ENCODE measurements at places on chromosomes 13 and 19. TPM values are rescaled to one million over a fixed set of nuclear protein-coding genes. Genes with fewer than 3 reads are reported as not detected.

Gene STAP2
- 107 TPM for total RNA-seq

Gene CERS1
- total RNA-seq, result 38.7 TPM

Gene ZNF808
- 21.7 TPM for total RNA-seq

Gene BCL2L12
- 11.7 TPM for total RNA-seq

Gene GPR12
- total RNA-seq, result not detected

Gene ACP7
- total RNA-seq, result 0.80 TPM

Gene PSG7
- total RNA-seq, result not detected

Gene ZFP82
- 4.3 TPM for total RNA-seq

Gene MAB21L1
- total RNA-seq, result 3.1 TPM

Gene LAIR1
- 7.2 TPM for total RNA-seq

- no peak for DNase-seq
Measured at GRCh38 chr19:4645718-4646117, 6.4 kb downstream of the TNFAIP8L1 start.

DNA sequence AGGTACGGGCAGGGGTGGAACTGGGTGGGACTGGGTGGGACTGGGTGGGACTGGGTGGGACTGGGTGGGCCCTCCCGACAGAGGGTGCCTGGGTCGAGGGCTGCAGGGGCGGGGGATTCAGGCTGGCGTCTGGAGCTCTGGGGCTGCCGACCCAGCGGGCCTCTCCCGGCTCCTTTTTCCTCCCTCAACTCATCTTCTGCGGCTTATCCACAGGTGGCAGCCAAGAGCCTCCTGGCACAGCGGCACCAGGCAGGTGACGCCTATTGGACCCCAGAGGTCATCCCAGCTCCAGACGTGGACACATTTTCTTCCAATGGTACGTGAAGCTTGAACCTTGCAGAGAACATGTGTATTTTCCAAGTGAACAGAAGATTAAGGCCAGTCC lies 533 bp downstream of the ZNF544 start:
- no peak for DNase-seq

GRCh38 chr19:35397064-35397463 lies 26.2 kb downstream of the GPR42 start:
- DNase-seq, result no peak

DNA sequence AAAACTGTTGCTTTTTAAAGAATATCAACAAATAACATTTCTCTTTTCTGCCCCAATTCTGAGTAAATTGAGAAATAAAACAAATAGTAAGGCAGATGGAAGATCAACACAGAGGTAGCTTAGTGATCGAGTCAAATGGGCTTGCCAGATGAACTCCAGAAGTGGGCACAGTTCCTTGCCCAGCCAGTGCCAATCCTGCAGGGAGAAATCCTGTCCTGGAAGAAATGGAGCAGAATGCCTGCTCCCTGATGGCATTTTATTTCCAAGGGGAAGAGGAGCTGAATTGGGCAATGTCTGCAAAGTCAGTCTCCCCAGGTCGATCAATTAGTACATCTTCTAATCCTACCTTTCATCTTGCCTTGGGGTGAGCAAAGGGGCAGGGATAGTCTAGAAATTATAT lies 225.3 kb downstream of the NHLRC3 start:
- no peak for DNase-seq

GRCh38 chr13:94218537-94218936 lies 260.9 kb downstream of the DCT start:
- no peak for DNase-seq

DNA sequence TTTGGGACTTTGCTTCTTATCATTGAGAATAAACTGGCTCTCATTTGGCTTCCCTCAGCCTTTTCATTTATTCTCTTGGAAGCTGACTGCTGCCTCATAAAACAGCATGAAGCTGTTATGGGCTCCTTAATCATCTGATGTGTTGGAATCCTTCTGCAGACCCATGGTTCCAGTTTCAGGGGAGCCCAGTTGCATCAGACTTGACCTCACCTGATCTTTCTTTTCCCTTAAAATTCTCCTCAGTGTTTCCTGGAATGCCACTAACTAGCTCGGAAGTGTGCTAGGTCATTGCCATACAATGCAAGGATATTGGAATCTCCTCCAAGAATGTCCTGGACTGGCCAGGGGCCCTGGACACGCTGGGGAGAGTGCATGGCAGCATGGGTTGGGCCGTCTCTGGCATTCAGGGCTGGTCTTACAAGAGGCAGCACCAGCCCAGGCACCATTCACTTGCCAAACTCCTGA lies 158.7 kb downstream of the FLT1 start:
- DNase-seq, result no peak

DNA sequence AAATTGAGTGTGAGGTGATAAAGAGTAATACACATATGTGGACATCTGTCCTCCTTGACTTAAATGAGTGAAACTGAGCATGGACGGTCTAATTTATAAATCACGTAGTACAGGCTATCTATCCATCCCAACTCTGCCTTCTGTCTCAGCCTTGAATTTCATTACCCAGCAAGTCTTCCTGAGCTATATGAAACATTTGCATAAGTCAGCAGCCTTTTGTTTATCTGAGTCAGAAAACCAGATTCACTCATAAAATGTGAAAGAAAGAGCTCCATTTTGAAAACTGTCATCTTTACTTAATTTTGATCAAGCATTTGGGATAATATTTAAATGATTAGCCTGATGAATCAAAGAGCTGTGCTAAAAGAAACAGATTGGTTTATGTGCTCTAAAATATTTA lies 197.9 kb downstream of the LHFPL6 start:
- DNase-seq, result no peak

DNA sequence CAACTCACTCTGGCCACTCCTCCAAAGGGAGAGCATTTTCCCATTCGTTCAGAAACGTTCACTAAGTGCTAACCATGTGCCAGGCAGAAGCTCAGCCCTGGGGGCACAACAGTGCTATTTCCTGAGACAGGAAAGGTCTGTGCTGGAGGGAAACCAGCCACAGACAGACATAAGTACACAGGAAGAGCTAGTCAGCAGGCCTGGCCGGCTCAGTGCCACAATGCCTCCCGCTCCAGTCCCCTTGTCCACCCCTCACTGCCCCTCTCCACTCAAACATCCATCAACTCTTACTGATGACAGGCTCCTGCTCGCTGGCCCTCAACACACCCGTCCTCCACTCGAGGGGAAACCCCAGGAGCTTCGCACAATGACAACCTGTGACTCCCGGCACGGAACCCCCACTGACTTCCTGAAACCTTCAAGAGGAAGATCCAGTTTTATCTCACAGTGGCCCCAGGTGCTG lies 11.3 kb upstream of the PLA2G4C start:
- peak; percentile 24 for DNase-seq

- peak; percentile 68 for DNase-seq
Measured at GRCh38 chr19:43555185-43555770, 20.0 kb downstream of the XRCC1 start.

- DNase-seq, result no peak
Measured at GRCh38 chr19:39251846-39252245, 3.2 kb upstream of the IFNL4 start.

GRCh38 chr13:73481886-73482445 lies 423.2 kb downstream of the KLF5 start:
- no peak for DNase-seq

DNA sequence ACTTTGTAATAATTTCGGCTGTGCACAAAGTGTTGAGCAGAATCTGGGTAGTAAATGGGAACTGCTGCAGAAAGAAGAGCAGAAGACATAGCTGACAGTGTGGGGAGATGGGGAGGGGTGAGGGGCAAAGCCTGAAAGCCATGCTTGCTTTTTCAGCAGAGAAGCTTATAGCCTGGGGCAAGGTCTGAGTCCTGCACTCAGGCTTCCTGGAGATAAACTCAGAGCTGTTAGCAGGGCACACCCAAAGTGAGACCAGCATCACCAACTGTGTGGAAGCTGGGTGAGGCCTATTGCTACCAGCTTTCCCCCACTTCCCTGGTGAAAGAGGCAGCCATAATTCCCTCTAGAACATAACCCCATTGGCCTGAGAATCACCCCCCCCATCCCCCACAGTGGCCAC lies 15.6 kb upstream of the LHFPL6 start:
- no peak for DNase-seq

- no peak for DNase-seq
Measured at GRCh38 chr13:110498327-110498726, 63.2 kb downstream of the RAB20 start.

- no peak for DNase-seq
Measured at GRCh38 chr13:106355866-106356265, 179.6 kb downstream of the EFNB2 start.

DNA sequence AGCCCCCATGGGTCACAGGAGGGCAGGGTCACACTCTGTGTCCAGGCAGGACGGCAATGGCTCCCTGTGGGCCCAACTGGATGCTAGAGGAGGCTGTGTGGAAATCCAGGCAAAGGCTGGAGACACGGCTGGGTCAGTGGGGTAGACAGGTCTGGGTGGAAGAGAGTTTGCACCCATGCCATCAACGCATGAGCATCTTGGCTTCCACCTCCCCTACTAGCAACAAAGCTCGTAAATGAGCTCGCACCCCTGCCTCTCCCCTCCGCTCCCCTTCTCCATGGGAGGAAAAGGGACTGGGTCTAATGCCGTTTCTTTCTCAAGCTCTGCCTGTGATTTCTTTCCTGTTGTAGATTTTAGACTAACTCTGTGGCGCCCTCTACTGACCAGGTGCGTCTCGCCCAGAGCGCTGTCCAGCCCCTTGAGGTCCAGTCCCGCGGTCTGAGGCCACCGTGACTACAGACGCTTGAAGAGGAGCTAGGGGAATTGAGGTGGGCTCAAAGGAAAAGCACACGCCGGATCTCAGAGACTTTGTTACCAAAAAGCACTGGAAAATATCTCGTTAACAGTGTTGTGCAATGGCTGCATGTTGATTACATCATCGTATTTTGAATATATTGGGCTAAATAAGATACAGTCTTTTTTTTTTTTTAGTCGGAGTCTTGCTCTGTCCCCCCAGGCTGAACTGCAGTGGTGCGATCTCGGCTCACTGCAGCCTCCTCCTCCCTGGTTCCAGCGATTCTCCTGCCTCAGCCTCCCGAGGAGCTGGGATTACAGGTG lies 50.7 kb upstream of the USP29 start:
- DNase-seq, result peak; percentile 18

GRCh38 chr19:42468273-42468796 lies 25.6 kb upstream of the CXCL17 start:
- DNase-seq, result no peak

All from prostate gland (tissue), 2 donors.